GM12891 (cell line): ENCODE measurements at places on chromosomes 11 and 22.

- DNase-seq, result no peak
Observed at GRCh38 chr22:37243402-37244113, 511 bp downstream of the RAC2 start.

DNA sequence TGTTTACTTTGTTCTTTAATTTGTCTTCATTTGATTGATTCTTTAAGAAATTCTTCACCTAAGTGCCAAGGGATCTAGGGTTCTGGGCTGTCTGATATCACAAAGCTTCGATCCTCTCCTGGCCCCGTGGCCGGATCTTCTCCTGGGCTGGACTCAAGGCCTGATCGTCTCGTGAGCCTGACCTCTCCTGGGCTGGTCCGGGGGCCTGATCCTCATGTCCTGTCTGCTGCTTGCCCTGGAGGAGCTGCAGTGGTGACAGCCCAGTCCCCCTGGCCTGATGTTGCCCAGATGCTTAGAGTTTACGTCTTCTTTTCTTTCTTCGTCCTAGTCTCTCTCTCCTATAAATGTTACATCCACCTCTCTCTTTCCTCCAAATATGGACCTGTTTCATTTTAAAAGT is 3.3 kb downstream of the NADSYN1 start:
- DNase-seq, result no peak

GRCh38 chr11:11985954-11986949 is 22.2 kb downstream of the DKK3 start:
- no peak for DNase-seq

- DNase-seq, result no peak
Observed at GRCh38 chr11:60854847-60855725, 664 bp downstream of the PTGDR2 start.

DNA sequence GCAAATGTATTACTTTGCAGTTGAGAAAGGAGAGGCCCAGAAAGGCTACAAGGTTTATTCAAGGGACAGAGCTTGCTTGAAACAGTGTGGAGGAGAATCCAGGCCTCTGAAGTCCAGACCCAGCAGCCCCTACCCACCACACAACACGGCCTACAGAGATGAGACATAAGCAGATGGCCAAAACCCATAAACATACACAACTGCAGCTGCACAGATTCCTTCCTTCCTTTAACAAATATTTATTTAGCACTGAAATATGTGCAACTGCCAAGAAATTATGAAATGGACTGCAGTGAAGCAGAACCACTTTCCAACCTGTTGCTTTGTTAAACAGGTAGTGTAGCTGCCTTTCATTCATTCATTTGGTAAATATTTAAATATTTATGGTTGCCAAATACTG is 122.3 kb downstream of the SPATA19 start:
- DNase-seq, result no peak

- DNase-seq, result no peak
Observed at GRCh38 chr11:44034639-44035038, 13.1 kb upstream of the ACCSL start.

- no peak for DNase-seq
Observed at GRCh38 chr11:61111786-61112517, 9.7 kb downstream of the CD5 start.

DNA sequence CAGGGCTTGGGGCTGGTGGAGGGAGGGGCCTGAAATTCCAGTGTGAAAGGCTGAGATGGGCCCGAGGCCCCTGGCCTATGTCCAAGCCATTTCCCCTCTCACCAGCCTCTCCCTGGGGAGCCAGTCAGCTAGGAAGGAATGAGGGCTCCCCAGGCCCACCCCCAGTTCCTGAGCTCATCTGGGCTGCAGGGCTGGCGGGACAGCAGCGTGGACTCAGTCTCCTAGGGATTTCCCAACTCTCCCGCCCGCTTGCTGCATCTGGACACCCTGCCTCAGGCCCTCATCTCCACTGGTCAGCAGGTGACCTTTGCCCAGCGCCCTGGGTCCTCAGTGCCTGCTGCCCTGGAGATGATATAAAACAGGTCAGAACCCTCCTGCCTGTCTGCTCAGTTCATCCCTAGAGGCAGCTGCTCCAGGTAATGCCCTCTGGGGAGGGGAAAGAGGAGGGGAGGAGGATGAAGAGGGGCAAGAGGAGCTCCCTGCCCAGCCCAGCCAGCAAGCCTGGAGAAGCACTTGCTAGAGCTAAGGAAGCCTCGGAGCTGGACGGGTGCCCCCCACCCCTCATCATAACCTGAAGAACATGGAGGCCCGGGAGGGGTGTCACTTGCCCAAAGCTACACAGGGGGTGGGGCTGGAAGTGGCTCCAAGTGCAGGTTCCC is at the start of gene APOC3:
APOC3 (plus strand) TSS at position 383 of the 659 bp plus-strand sequence. CDS start 676 bp downstream, outside the sequence.
- DNase-seq, result no peak
